Stimulated activated CD8-positive, alpha-beta memory T cell treated with anti-CD3 and anti-CD28 coated beads, Interleukin-15, amount 100 ng/mL, for 4 hours (primary cell): ENCODE measurements at places on chromosomes 6 and 20.

DNA sequence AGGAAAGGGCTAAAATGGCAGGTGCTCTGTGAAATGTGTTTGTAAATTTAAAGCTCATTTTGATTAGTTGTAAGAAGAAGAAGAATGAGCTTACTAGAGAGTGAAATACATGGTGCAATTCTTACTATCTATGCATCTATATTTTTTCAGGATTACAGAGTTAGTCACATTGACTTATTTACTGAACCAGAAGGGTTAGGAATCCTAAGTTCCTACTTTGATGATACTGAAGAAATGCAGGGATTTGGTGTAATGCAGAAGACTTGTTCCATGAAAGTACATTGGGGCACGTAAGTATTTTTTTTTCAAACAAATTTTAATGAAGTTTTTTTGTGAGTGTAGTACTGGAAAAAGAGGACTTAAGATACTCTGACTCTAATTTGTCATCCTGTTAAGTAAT lies 99.3 kb downstream of the RTN4IP1 start:
- DNase-seq: no peak

DNA sequence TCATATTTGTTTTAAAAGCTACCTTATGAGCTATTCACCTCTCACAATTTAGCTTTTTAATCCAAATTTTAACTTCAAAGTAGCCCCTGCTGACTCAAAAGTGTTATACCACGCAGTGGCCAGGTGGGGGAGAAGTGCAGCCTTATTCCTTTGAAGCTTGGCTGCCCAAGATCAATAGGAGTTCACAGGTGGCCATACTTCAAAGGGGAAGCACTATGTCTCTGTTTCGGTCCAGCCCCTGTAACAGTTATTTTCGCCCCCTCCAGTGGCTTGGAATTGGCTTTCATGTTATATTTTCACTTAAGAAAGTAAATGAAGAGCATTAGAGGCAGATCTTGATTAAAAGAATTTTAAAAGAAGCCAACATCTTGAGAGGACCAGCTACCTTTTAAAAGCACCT lies 608.4 kb downstream of the EPHA7 start:
- DNase-seq: no peak

GRCh38 chr6:42899871-42900270 lies 16.0 kb upstream of the PTCRA start:
- no peak for DNase-seq

DNA sequence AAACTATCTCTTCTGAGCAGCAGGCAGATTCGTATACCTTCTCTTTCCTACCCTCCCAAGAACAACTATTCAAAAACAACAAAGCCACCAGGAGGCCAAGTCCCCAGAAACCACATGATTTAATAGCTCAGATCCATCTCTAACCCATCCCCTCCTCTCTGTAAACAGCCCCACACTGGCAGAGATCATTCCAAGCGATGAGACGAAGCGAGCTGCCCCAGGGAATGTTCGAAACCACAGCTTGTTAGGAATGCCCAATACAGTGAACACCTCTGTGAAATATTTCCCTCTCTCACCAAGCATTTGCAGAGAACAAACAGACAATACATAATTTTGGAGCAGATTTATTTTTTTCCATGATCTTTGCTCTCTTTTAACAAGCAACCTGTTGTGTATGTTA lies 231.8 kb downstream of the SOD2 start:
- no peak for DNase-seq

DNA sequence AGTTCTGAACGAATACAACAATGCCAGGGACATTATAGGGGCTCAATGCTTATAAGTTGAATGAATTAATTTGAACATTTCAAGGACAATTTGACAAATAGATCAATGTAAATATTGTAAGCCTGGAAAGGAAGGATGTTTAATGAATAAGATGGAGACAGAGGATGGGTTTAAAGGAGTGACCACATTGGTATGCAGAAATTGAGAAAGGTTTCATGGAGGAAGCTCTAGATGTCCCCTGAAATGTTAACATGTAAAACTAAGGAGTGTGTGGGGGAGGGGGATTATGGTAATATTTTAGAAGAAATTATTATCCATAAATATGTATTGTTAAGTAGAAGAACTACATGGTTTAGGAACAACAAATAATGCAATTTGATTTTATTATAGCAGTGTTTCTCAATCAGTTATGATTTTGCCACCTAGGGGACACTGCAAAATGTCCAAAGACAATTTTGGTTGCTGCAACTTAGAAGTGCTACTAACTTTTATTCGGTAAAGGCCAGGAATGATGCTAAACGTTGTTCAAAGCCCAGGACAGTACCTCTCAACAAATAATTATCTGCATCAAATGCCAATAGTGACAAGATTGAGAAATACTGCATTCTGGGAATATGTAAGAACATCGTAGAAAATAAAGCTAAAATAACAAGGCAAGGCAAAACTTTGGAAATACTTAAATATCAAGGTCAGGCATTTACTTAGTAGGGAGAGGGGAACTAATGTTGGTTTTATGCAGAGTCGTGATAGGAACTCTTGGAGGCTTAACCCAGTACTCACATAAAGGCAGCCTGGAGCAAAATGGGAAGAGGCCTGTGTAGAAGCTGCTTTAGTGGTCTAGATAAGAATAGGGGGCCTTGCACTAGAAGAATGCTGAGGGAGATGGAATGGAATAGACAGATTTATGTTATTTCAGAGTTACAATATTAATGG lies 686.9 kb upstream of the CITED2 start:
- DNase-seq: no peak

- no peak for DNase-seq
Observed at GRCh38 chr6:42790549-42791181, 8.8 kb downstream of the BICRAL start.

DNA sequence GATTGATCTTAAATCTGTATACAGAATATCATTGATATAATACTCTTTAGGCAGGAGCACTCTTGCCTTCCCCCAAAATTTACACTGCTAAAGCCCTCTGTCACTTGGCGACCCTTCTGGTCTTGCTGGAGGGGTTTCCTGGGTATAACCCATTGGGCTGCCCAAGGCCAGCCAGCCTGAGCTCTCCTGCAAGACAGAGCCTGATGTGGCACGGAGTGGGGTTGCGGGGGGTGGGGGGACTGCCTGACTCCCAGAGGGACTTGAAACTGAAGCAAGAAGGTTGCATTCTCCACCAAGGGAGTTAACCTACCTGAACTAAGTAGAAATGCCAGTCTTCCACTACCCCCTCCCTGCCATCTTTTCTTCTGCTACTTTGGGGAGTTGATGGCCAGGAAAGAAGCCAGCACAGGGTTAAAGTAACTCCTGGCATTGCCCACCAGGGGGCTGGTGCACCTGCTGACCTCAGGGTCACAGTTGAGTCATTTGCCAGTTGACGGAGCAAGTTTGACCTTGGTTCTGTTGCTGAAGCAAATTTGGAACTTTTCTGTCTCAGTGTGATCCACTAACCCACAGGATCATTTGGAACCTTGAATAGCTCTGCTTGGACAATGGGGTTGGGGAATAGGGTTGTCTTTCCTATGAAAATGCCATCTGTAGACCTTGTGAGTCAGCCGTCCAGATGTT lies 79.4 kb downstream of the ASXL1 start:
- DNase-seq: no peak

DNA sequence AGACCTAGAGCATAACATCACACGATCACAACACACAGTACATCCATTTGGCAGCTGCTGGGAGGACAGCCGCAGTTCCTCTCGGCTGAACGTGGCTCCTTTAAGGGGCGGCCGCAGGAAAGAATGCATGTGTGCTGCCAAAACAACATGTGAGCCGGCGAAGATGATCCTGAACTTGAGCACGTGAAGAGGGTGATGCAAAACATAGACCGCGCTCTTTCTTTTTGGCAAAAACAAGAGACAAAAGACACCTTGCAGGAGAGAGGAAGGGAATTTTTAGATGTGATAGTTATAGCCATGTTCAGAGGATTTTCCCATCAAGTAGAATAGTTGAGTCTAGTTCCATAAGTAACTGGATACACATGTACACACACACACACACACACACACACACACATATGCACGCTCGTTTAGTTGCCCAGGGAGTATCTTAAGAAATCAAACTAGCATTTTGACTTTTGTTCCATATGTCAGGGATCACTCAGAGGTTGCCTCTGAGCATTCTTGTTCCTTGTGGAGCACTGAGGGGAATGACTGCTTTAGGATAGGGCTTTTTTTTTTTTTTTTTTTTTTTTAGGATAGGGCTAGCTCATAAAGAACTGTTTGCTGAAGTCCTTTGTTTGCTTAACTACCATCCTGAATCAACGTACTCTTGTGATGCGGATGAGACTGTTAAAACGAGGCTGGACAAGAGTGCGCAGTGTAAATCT lies 21.7 kb upstream of the RANBP9 start:
- DNase-seq: no peak

DNA sequence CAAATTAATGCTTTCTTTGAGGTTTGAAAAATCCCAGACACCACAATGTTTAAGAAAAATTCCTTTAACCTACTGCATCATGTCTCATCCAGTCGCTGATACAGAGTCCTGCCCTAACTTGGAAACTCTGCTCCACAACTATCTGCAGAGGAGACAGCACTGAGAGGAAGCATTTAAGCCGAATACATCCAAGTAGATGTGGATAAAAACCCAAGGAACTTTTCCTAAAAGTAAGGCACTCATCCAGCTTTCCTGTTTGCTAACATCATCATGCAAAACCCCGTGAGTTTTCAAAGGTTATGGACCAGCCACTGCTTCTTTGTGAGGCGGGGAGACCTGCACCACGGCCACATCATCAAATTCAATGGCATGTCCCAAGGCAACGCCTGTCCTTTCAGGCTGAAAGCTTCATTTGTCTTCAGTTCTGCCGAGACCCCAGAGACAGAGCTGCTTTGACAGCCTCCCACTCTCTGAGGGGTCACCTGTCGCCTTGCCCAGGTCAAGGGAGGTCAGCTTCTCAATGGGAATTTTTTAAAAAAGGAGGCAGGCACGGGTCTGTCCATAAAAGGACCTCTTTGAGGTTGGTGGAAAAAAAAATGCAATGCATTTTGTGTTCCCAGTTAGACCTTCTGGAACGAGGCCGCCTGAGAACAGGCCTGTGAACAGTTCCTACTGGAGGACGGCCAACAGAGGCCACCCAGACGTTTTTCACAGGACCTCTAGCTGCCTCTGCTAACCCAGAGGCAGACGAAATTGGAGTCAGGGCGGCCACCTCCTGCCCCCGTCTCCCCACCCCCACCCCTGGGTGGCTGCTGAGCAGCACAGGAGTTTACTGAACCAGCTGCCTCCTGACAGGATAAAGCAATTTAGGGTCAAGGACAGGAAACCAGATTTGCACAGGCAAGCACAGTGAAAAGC lies 142.5 kb upstream of the HDDC2 start:
- no peak for DNase-seq

DNA sequence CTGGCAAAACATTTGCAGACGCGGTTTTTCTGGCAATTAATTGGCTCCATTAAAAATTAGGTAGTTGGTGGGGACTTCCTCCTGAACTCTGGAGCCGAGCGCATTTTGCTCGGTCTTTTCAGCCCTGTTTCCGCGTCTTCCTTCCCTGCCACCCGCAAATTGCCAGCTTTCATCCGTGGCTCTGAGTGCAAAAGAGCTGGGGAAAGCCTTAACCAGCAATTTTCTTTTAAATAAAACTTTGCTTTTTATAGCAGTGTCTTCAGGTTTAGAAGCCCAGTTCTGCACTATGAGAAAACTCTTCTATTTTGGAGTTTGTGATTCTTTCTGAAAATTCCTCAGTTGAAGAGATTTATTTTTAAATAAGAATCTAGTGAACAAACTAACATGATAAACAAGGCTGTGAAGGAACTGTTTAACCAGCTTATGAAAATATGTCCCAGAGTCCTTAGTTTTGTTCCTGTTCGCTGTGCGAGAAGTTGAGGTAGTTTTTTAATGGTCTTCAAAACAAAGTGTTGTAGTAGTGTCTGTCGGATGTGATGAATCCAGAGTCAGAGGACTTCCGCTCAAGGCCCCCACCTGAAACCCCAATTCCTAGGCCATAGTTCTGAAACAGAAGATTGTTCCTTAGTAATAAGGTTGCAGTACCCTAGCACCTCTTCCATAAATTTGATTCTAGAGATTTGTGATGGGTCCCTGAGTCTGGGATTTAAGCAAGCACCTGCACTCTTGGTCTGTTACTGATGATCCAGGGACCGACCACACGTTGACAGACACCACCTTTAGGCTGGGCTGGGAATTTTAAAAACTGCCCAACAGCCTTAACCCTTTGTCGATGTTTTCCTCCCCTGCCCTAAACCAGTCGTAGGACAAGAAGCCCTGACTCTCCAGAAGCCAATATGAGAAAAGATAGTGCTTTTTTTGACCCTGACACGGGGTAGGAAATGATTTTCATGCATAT lies 950 bp downstream of the KCTD20 start:
- no peak for DNase-seq

DNA sequence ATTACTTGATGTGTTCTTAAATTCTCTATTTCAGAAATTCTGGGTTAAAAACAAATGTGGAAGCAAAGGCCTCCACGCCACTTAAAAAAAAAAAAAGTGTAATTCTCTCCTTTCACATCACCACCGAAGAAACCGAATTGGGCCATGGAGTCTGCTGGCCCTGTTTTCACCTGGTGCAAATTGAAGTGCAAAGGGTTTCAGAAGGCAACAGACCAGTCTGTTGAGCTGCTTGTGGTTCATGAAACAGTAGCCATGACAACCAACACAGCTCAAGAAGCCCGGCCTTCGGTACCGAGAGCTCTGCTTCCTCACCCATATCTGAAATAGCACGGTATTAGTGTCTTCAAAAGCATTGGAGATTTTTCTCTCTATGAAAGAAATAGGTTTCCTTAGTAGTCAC lies 63.1 kb downstream of the GMPR start:
- DNase-seq: no peak

DNA sequence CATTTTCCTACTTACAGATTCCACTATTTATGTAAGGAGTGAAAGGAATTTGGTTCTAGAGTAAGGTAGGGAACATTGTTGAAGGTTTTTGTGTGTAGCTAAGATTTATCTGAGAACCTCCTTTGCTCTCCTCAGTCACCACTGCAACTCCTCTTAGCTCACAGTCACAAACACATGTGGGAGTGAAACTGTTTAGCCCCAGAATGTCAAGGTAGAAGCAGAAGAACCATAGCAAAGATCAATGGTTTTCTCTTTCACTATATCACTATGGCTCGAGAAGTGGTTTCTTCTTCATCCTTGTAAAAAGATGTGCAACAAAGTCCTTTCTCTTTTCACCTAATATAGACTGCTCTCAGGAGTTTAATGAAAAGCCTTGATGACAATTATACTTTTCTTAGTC lies 6.5 kb upstream of the DEFB112 start:
- DNase-seq: no peak

- no peak for DNase-seq
Observed at GRCh38 chr6:2659882-2660281, 90.8 kb downstream of the MYLK4 start.

DNA sequence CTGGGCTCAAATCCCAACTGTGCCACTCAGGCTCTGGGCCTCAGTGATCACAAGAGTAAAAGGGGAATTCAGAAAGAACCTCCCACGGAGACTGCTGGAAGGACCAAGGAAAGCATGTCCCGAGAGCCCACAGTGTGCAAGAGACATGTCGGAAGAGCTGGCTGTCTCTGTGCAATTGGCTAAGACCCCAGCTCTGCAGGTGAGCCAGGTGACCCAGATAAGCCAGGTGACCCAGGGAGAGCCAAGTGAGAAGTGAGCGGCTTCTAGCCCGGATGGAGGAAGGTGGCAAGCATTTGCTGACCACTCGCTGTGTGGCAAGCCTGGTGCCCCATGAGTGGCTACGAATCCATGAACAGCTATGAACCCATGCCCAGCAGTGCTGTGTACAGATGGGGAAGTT lies 59.1 kb downstream of the RIPOR3 start:
- no peak for DNase-seq
